ENCODE measurements at places on chromosomes 16 and 17. TPM values are rescaled to one million over a fixed set of nuclear protein-coding genes. Genes with fewer than 3 reads are reported as not detected.

DNA sequence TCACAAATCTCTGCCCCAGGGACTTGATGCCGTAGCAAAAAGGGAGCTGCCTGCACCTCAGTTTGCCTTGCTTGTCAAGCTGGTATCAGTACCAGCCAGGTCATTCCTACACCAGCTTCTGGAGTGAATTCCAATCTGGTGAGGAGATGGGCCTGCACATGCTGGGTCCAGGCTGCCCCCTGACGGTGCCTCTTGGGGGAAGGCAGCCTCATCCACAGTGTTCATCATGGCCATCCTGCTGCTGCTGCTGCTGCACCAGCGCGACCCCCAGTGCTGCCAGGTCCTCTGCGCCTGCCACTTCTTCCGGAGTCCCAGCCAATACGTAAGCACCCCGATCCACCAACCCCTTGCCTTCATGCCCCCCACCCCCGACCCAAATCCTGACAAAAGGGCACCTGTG is 8.3 kb downstream of the MRPL27 start:
- no peak overlapping the region for H3K4me3 ChIP-seq
- DNase-seq, result no peak
- no peak overlapping the region for H3K27ac ChIP-seq
- peaks cover 22% of the 10 kb centered on the region for H3K36me3 ChIP-seq
- H3K4me1 ChIP-seq, result no peaks in the 10 kb centered on the region

DNA sequence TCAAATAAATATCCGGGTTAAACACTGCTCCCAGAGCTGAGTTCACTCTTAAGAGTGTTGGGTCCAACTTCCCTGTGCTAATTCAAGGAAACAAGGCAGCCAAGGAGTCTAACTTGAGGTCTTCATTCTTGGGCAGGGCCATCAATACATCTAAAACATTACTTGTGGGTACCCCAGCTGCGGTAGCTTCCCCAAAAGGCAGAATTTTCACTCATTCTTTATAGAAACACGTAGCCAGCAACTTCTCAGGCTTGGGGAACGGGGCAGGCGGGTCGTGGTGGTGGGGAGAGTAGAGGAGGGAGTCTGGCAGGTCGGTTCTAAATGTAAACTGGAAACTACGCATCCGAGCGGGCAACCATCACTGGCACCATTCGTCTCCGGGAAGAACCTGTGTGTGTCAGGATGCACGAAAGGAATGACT is 666 bp upstream of the METTL9 start:
- H3K27ac ChIP-seq, result peak overlapping the region; percentile 70
- no peaks in the 10 kb centered on the region for H3K36me3 ChIP-seq
- H3K27me3 ChIP-seq, result no peaks in the 10 kb centered on the region
- peak overlapping the region; percentile 97 for H3K4me3 ChIP-seq
- no peaks in the 10 kb centered on the region for H3K4me1 ChIP-seq

- no peak for DNase-seq
- H3K4me3 ChIP-seq, result no peak overlapping the region
- H3K27me3 ChIP-seq, result no peaks in the 10 kb centered on the region
- H3K4me1 ChIP-seq, result no peaks in the 10 kb centered on the region
- no peaks in the 10 kb centered on the region for H3K36me3 ChIP-seq
Observed at GRCh38 chr17:7340179-7340578, 3.9 kb downstream of the ACAP1 start.

DNA sequence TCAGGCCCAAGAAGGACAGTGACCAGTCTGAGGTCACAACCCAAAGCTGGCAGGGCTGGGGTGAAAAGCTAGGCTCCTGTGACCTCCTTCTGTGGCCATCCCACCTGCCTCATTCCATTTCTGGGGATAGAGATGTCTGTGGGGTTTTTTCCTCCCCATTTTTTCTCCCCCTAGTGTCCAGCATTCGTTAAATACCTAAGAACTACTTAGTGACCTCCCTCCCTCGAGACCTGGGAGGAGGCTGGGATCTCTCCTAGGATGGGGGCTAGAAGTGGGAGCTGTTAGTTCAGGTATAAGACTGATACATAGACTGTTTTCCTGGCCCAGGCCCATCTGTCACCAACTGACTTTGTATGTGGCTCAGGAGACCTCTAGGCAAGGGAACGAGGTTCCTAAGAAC is 20.5 kb upstream of the STAC2 start:
- no peak overlapping the region for H3K27ac ChIP-seq
- no peaks in the 10 kb centered on the region for H3K27me3 ChIP-seq
- no peak overlapping the region for H3K4me3 ChIP-seq
- no peaks in the 10 kb centered on the region for H3K36me3 ChIP-seq
- DNase-seq, result no peak

The POLR2A gene
- total RNA-seq, result 27.7 TPM

The WNK4 gene
- total RNA-seq, result 0.18 TPM

Measured in SJCRH30 (cell line).